ENCODE measurements at places on chromosomes 6 and 20.
A peak's percentile ranks its signal among the peaks of the same experiment; 100 is the strongest.

GRCh38 chr20:31549513-31549880 lies 35.3 kb downstream of the HM13 start:
- no peak for DNase-seq

GRCh38 chr6:46376562-46377061 lies 114.6 kb downstream of the RCAN2 start:
- DNase-seq, result peak; percentile 71

DNA sequence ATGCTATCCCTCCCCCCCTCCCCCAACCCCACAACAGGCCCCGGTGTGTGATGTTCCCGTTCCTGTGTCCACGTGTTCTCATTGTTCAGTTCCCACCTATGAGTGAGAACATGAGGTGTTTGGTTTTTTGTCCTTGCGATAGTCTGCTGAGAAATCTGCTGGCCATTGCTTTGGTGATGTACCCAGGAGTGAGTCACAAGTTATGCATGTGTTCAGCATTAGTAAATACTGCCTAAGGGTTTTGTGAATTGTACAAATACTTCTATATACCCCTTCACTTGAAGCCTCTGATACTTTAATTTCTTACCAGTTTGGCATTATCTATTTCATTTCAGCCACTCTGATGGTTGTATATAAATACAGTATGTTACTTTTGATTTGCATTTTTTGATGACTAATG lies 711.3 kb upstream of the GJE1 start:
- DNase-seq, result no peak

- no peak for DNase-seq
These were observed 155.8 kb upstream of the AFDN start for GRCh38 chr6:167670938-167671338.

DNA sequence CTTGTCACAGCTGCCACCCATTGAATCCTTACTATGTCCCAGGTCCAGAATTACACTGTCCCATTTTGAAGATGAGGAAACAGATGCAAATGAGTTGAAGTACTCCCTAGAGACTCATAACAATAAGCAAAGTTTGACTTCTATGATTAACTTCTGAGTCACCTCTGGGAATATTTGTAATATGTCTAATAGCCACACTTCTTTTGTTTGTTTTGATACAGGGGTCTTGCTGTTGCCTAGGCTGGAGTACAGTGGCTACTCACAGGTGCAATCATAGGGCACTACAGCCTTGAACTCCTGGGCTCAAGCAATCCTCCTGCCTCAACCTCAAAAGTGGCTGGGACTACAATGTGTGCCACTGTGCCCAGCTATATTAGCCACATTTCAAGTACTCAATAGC lies 11.4 kb upstream of the SOX12 start:
- peak; percentile 50 for DNase-seq

DNA sequence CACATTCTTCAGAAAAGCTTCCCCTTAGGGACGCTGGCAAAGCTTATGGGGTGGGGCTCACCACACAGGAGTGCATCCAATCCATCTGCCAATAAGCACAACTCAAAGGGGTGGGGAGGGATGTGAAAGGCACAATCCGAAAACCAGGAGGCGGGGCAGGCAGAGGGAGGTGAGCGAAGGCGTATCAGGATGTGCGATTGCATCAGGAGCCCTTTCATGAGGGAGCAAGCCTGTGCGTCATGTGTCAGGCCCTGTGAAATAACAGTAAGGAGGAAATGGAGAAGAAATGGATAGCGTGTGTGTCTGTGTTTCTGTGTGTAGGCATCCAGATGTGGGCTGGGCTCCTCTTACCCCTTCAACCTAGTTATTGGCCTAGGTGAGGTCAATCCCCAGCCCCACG lies 382.4 kb upstream of the CDH4 start:
- peak; percentile 9 for DNase-seq

DNA sequence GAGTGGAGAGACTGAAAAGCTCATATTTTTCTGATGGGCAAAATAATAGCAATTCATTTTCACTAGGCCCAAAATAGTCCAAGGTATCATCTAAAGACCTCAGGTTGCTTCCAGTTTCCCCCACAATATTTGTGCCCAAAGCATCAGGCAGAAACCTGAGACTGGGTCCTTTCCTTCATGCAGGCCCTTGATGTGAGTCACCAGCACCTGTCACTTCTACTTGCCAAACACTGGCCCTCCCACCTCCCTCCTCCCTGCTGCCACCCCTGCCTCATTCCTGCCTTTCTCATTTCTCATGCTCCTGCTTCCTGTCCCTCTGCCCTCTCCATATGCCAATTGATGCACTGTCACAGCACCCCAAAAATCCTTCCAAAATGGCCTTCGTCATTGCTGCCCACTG lies 230.4 kb upstream of the CST7 start:
- DNase-seq, result no peak

DNA sequence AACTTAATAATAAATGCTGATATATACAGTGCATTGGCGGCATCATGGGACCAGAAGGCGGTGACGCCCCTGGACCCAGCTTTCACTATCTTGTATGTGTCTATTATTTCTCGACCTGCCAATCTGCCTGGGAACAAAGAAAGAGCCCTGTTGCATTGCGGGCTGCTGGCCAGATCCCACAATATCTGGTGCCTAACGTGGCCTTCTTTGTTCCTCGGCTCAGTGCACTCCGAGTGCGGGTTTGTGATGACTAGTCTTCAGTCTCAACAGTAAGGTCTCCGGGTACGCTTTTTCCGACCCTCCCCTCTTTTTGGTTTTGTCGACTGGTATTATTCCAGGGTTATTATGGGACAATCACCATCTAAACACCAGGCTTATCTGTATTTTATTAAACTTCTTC lies 291.5 kb downstream of the TBC1D32 start:
- DNase-seq, result no peak

DNA sequence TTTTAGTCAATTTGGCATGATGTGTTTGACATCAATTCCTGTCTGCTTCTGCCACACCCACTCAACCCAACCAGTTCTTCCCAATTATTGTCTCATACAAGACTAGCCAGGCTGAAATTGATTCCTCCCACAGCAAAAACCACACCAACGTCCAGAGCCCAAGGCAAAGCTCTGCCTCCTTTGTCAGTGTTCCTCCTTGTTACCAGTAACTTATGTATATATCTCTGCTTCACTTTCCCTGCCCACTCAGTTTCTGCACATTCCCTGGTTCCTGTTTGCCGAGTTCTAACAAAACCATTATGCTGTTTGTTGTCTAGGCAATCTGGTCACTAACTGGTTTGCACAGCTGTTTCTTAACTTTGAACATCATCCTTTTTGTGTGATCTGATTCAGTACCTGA lies 547.9 kb upstream of the PTCHD4 start:
- DNase-seq, result no peak

- no peak for DNase-seq
These were observed 3.9 kb upstream of the POU5F1 start for GRCh38 chr6:31174378-31174777.

GRCh38 chr20:43379239-43379917 lies 78.3 kb upstream of the SRSF6 start:
- no peak for DNase-seq

Measured in NB4 (cell line).